ENCODE measurements at places on chromosomes 3 and 15.
A peak's percentile ranks its signal among the peaks of the same experiment; 100 is the strongest.

GRCh38 chr15:75694241-75695182, 18.1 kb downstream of the CSPG4 start:
- peak; percentile 94 for DNase-seq

DNA sequence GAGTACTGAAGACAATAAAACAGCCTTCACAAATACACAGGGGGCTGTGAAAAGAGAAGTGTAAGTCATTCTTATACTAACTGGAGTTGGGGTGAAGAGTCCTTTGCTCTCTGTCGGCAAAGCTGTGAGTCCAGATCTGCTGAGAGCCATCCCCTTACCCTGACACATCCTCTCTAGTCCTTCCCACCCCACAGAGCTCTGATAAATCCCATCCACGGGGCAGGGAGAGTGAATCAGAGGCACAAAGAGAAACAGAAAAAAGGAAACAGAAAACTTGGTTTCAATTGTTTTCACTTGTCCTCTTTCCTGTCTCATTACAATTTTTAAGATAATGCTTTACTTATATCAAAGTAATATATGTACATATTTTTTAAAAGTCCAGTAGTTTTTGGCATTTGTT, 18.2 kb upstream of the ZNF639 start:
- DNase-seq = no peak

DNA sequence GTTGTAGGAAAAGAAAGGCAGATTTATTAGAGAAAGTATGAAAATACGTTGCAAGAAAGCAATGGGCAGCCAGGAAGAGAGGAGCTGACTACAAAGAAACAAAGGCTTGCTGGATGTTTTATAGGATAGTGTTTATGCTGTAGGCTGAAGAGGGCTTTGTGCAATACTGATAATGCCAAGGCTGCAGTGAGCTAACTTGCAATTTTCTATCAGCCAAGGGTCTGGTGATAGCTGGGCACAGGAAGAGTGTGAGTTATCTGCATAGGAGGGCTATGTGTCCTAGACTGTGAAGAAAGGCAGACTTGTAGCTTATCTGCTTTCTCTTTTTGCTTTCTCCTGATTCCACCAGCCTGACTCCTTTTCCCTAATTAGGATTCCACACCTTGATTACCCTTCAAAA, 51.3 kb upstream of the OSBPL11 start:
- no peak for DNase-seq

GRCh38 chr3:31482493-31483200, 50.1 kb upstream of the STT3B start:
- no peak for DNase-seq

- no peak for DNase-seq
These were observed 12.3 kb downstream of the THBS1 start for GRCh38 chr15:39593071-39593655.

- DNase-seq = no peak
These were observed 40.5 kb upstream of the VPS8 start for GRCh38 chr3:184771301-184772127.

DNA sequence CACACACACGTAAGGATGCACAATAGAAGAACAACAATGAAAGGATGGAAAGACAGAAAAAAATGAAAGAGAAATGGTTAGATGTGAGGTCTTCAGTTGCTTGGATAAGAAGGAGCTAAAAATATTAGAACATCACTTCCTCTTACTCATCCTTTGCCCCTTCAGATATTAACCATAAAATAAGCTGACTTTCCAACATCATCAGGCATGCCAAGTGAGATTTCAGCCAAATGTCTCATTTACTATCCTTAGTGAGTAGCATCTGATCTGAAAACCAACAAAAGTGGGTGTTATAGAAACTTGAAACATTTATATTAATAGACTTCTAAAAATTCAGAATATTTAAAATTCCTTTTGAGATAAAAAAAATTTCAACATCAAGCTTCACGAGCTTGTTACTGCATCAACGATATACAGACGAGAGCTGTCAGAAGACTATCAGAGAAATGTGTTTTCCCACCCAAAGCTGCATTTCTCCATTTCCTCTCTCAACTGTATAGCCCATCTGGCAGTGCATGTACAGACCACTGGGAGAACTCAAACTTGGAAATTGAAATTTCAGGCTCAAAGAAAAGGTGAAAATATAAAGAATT, 25.4 kb upstream of the LSAMP start:
- DNase-seq = no peak

GRCh38 chr3:21889166-21889565, 138.2 kb upstream of the ZNF385D start:
- no peak for DNase-seq

DNA sequence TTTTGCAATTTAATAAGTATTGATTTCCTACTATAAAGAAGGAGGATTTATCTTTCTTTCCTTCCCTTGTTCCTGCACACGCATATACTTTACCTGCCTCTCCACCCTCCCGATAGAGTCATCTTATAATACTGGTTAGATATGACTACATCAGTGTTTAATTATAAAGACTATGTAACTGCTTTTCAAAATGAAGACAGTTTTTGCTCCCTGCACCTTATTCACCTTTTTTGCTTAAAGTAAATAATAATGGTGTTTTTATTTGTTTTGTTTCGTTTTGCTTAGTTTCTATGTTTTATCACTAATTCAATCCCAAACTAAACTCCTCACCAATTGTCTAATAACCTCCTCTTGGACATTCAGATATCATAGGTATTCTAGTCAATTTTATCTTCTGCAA, 101.9 kb upstream of the RORA start:
- DNase-seq = no peak

GRCh38 chr3:197435426-197435825, 120.3 kb downstream of the BDH1 start:
- DNase-seq = no peak

- no peak for DNase-seq
These were observed 3.0 kb upstream of the IFT57 start for GRCh38 chr3:108225221-108225620.

GRCh38 chr15:96247621-96248305, 82.7 kb upstream of the NR2F2 start:
- no peak for DNase-seq

GRCh38 chr3:177904621-177905020, 631.6 kb upstream of the KCNMB2 start:
- DNase-seq = peak; percentile 53

DNA sequence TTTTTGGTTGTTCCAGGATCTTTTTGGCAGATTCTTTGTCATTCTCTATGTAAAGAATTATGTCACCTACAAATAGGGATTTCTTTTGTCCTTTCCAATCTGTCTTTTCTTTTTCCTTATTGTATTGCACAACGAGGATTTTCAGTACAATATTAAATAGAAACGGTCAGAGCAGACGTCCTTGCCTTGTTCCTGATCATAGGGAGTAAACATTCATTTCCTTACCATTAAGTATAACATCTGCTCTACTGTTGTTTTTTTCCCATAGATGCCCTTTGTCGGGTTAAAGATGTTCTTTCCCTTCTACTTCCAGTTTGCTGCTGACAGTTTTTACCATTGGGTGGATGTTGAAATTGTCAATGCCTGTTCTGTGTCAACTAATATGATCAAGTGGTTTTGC, 528.4 kb downstream of the OCA2 start:
- DNase-seq = no peak

DNA sequence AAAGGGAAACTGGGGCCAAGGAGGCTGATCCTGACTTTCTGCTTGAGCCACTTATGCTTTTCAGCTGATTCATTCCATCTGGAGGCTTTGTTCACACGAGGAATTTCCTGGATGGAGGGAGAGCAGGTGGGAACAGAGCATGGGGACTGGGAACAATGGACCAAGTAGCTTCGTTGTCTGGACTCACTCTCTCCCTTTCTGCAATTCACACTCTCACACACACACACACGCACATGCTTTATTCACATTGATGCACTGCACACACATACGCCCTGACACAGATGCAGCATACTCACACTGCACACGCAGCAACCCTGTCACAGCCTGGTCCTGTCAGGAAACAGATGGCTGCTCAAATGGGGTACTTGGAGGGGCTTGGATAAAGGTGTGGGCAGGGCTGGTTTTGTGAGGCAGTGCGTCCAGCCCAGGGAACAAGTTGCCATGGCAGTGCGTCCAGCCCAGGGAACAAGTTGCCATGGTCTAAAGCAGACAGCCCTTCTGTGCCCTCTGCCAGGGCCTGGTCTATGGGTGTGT, 19.8 kb upstream of the CHCHD6 start:
- DNase-seq = no peak

DNA sequence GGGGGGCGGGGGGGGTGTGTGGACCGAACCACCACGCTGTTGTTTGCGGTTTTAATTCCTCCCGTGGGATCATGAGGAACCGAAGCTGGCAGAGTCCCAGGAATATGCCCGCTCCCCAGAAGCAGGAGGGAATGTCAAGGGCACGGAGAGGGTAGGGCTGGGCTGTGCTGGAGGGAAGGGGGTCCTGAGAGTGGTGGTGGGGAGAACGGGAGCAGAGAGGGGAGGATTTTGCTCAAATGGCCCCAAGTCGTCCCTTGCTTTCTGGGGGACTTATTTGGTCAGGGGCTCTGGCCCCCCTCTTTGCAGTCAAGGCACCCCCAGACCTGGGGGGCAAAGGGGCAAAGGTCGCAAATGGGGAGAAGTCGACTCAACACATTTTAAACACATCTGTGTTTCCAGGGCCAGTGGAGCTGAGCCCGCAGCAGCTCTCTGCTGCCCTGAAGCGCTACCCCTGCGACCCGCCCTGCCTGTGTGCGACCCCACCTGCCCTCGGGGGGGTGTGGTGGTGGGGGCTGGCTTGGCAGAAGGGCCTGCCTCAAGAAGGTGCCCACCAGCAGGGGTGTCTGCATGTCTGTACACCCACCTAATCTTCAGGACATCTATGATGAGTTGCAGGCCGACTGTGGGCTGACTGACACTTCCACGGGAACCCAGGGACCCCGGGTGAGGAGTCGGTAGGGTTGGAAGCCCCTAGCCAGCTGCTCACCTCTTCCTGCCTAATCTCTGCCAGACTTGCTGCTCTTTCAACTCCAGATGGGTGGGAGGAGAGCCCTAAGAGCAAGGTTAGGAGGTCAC, 602 bp upstream of the ATP2B2 start:
- no peak for DNase-seq

GRCh38 chr3:129025691-129026435, 24.8 kb downstream of the EFCC1 start:
- DNase-seq = no peak

GRCh38 chr3:99852851-99853250, 35.2 kb downstream of the CMSS1 start:
- no peak for DNase-seq

DNA sequence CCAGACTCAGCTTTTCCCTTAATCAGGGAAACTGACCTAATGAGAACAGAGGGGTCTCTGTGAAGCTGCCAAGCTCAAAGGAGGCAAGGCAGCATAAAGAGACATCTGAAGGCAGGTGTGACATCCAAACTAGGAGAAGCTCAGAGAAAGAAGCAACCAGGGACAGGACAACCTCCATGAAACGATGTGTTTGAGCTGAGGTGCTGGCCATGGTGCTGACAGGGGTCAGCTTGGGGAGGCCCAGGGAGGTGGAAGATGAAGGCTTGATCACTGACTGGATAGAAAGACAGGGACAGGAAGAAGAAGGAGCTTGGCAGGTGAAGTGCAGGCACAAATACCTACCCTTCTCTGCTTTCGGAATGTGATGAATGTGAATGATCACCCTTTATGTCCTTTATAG, 179.5 kb upstream of the NSMCE3 start:
- DNase-seq = no peak

- no peak for DNase-seq
These were observed 326.3 kb upstream of the NR2E3 start for GRCh38 chr15:71484080-71484479.

DNA sequence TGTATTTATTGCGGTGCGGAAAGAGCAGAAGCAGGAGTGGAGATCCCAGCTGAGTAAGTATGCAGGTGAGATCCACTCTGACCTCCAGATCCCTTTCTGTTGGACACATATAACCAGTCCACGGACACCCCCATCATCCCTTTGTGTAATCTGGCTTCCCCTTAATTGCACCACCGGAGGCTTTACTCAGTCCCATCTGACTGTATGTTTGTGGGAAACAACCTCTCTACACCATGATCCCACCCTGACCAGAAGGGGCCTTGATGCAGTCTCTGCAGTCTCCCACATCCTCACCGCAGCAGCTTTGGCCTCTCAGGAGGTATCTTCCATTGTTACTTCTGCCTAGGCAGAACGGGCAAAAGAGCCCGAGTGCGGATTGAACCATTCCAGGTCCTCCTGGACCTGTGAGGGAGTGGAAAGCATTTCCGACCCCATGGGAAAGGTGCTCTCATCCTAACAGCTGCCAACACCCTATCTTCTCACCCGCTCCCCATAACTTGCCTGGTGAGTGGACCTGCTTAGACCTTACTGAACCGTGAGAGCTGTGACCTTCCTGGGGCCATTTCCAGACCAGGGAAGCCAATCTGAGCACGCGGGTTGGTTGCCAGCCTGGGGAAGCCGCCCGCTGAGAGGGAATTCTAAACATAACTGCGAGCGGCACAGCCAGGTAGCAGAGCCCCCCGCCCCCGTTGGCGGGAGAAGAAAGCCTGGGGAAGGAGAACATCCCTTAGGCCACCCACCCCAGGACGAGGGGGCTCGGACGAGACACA, 1.1 kb downstream of the SLCO2A1 start:
- DNase-seq = no peak

GRCh38 chr3:126618021-126618420, 36.9 kb downstream of the TXNRD3 start:
- peak; percentile 65 for DNase-seq

DNA sequence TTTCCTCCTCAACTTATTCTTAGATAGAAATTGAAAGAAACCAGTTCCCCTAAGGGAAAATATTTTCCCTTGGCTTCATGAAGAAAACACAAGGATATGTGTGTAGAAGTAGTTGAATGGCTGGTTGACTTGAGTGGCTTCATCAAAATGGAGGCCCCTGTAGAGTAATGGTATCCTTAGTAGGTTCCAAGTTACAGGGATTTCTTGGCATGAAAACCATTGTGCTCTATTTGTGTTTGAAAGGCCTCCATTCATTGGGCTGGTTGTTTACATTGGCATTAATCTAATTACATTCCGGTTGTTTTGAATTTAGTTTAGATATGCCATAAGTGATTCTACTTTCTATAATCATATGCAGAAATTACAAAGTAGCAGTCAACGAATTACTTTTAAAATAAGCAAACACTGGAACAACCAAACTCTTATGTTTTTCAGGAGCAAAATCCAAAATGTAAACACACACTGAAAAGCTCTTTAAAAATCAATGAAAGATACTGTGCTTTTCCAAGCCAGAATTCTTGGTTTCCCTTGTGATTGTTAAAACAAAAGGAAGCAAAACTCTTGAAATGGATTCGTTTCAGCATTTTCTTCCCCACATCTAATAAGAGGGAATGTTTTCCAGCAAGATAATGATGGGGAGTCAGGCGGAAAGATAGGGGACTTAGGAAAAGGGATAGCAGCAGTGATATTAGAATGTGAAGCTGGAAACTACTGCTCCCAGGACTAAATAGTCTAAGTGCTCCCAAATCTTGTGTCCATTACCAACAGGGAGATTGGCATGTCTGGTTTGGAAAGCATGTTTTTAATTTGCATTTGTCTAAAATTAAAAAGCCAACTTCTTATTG, 77.0 kb downstream of the EPHA3 start:
- no peak for DNase-seq

All from choroid plexus epithelial cell (primary cell).